ENCODE measurements at places on chromosomes 3 and 15.

- no peak for DNase-seq
These were observed 217.5 kb downstream of the CHL1 start for GRCh38 chr3:414063-414462.

DNA sequence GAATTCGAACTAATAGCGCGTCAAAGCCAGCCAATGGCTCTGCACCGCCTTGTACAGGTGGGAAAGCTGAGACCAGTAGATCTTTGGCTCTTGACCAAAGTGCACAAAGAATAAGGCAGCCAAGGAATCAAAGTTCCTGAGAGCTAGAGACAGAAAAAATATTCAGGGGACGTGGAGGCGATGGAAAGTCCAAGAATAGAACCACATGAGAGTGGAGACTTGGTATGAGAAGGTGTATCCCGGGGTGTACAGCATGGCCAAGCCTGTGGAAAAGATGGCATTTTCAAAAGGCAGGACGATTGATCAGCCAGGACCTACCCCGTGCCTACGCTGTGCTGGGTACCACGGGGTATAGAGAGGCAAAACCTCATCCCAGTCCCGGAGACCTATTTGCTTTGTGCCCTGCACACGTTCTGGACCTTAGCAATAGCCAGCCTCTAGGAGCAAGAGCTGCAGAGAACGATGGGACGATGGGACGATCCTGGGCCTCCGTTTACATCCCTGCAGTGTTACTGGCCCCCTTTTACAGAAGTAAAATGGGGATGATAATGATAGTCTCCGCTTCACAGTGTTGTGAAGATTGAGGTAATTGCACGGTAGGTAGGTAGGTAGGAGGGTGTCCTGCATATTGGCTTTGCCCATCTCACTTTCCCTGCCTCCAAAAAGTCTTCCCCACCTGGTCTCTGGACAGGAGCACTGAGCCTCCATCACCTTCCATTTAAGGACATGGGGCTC lies 583 bp upstream of the RBSN start:
- no peak for DNase-seq

GRCh38 chr3:159857840-159858239 lies 130.8 kb upstream of the IL12A start:
- no peak for DNase-seq

DNA sequence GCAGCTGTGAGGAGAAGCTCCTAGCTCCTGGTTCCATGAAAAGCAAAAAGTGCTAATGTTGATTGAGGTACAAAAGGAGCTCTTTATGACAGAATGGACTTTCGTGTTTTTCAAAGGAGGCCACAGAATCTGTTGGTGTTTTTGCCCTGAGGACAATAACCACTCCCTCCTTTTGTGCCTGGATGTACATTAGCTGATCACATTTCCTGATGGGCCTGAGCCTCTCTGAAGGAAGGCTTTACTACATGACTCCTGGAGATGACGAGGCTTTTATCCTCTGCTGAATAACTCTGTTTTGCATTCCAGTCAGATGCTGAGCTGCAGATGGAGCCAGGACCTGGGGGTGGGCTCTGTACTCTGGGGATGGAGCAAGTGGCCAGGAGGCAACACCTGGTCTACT lies 301.9 kb downstream of the CACNA2D3 start:
- DNase-seq: no peak

DNA sequence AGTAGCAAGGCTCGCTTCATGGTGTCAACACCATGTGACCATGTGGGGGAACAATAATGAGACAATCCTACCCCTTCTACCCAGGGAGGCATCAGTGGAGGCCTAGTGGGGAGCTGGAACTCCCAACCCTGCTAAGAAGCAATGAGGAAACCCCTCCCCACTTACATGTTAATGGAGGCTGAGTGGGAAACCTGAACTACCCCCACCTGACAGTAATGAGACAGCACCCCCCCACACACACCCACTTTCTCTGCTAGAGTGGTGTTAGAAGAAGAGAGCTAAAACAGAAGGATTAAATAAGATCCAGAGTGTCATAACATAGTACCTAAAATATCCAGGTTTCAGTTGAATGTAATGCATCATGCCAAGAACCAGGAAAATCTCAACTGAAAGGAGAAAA lies 78.6 kb downstream of the NEO1 start:
- no peak for DNase-seq

DNA sequence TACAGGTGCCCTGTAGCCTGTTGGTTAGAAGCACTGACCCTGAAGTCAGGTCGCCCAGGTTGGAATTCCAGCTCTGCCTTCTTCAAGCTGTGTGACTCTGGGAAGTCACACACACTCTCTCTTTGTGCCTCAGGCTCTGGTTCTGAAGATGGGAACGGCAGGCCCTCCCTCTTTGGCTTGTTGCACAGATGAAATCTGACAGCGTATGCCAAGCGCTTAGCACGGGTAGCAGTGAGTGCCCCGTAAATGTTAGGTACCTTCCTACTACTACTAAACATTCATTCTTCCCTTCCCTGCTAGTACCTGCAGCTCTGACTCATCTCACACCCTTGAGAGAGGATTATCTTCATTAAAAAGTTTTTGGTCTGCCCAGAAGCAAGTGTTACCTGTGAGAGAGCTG lies 139.0 kb downstream of the PGPEP1L start:
- no peak for DNase-seq

DNA sequence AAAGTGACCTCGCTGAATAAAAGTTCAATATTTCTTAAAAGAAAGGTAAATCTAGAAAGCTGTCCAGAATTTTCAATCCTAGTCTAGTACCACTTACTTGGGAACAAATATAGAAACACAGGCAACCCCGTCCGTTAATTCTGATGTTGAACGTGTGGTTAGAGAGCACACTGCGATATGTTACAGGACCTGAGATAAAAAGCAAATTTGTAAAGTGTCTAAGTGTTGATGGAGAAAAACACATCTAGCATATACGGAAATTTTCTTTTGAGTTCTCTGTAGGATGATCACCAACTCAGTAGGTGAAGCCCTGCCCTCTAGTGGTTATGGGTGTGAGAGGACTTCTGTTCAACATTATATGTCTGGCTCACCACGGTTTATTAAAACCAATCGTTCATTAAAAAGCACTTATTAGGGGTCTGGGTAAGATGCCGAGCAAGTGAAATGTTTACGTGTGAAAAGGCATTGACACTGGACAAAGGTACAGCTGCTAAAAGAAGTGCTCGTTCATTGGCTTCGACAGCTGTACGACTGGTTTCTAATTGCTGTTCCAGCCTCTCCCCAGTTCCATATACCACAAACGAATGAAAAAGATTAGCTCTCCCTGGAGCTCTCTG lies 1.0 kb upstream of the ATP2C1 start:
- peak; percentile 65 for DNase-seq

DNA sequence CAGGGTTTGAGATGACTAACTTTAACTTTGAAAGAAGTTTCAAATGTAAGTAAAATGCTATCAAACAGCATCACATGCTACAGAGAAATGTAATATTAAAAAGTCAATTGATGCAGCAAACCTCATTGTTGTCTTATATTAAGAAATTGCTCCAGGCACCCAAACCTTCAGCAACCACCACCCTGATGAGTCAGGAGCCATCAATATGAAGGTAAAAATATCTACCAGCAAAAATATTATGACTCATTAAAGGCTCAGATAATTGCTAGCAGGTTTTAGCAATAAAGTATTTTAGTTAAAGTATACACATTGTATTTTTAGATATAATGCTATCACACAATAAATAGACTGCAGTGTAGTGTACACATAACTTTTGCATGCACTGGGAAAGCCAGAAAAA lies 746.3 kb downstream of the ZPLD1 start:
- no peak for DNase-seq

- DNase-seq: no peak
These were observed 107.7 kb downstream of the OSBPL10 start for GRCh38 chr3:31873254-31873820.

- no peak for DNase-seq
These were observed 98.9 kb upstream of the SPRED1 start for GRCh38 chr15:38153781-38154180.

DNA sequence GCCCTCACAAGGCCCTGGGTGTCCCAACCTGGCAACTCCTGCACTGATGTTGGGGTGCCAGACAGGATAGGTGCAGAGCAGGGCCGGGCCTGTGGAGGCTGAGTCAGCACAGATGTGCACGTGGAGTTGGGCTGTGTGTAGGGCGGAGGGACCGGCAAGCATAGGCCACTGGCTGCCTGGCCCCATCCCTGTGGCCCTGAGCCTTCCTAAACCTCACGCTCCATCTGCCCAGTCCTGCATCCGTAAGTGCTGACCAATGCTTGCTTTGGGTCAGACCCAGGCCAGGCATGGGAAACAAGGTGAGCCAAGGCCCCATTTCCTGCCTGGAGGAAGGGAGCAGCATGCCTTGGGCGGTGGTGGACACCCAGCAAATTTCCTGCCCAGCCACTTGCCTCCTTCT lies 5.8 kb upstream of the IQSEC1 start:
- no peak for DNase-seq

DNA sequence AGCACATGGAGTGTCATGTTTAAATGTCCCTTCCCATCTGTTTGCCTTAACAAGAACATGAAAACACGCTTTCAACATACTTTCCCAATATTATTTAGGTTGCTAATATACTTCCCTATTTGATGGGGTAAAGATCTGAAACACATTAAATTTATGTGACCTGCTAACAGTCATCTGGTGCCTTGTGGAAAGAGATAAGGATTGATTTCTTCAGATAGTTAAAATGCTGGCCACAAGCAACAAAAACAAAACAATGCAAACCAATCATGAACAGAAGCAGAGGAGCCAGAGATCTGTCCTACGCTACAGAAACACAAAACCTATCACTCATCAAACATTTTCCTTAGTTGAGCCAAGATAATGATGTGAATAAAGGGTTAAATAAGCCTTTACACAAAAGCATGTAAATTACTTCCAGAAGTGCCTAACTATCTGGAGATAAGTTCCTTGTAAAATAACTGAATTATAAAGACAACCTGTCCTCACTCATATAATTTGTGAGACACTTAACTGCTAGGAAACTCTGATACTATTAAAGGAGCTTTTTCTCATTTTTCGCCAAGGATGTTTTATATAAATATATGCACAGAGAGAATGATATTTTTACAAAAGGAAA lies 109.9 kb downstream of the NSUN3 start:
- DNase-seq: no peak

DNA sequence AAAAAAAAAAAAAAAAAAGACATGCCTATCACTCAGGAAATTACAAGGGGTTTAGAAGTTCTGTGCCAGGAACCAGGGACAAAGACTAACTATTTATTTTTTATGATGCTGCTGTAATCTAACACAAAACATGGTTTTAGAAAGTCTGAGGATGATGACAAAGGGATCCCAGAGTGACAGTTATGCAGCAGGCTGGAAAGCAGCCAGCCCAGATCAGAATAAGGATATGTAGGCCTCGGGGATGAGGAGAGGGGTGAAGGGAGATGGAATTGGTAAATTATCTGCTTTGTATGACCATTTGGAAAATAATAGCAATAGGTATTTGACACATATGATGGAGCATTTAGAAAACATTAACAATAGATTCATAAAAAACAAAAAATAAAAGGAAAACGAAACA lies 34.1 kb upstream of the NMD3 start:
- DNase-seq: no peak

DNA sequence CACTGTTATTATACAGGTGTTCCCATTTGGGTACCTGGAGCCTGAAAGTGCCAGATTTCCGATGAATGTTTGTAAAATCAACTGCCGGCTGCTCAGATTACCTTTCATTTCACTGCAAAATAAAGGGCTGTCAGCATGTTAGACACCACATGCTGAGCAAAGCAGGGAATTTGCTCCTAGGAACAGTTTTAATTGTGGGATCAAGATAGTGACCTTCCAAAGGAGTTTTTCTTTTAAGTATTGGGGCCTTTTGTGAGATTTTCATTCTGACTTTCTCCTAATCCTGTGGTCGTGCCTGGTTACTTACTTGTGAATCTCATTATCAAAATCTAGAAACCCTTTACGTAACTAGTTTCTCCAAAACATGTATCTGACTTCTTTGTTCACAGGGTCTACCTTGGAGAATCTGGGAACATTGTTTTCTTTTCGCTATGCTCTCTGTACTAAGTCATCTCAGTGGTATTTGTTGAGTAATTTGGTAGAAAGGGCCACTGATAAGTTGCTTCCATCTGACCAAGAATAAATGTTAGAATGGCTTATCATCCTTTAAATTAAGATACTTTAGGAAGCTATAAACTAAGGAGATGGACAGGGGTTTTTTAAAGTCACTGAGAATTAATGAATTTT lies 40.8 kb upstream of the LRTM1 start:
- DNase-seq: no peak

GRCh38 chr3:61903931-61904657 lies 342.7 kb downstream of the PTPRG start:
- no peak for DNase-seq

- no peak for DNase-seq
These were observed 18.8 kb downstream of the ARHGEF26 start for GRCh38 chr3:154139996-154140436.

GRCh38 chr15:36428102-36428845 lies 151.2 kb upstream of the CDIN1 start:
- no peak for DNase-seq

- DNase-seq: no peak
These were observed 57.5 kb downstream of the HOMER2 start for GRCh38 chr15:82894971-82895520.

GRCh38 chr15:91283155-91283554 lies 183.1 kb downstream of the SV2B start:
- DNase-seq: no peak

DNA sequence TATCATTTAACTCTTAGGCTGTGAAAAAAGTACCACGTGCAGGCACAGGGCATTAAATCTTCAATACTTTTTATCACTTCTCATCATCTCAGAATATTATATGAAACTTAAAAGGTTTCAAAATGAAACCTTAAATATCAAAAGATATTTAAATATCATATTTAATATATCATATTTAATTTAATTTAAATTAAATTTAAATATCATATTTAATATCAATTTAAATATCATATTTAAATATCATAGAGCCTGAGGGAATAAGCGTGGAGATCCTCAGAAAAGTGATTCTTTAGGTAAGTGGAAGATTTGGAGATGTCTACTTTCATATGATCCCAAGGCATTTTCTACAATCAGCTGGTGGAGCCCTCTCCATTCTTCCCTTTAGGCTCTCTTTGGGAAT lies 716.6 kb downstream of the OTOL1 start:
- no peak for DNase-seq

DNA sequence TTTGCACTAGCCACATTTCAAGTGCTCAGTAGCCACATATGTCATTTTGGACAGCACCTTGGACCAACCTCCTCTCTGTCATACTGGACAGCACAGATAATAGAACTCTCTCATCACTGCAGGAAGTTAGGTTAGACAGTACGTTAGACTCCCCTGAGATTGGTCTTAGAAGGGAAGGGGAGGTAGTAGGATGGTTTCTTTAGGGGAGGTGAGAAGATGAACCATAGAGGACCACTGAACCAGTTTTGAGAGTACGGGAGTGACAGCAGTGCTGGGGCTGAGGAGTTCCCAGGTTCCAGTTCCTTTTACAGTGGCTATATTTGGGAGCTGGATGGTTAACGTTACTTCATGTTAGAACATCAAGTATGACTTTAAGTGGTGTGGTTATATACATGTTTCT lies 7.8 kb downstream of the LRCH3 start:
- DNase-seq: no peak

DNA sequence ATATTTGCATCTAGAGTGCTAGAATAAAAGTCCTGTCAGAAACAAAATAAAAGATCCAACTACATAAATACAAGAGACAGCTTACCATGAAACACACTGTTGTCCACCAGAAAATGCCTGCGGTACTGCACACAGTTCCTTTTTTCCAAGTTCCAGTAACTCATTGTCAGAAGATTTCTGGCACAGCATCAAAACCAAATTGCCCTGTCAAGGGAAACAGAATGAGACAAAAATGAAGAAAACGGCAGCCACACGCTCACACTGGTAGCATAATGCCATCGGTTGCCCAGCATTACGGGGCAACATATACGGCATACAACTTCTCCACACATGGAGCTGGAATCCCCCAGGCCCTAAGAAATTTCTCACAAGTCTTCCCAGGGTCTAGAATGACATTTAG lies 40.8 kb downstream of the PLCH1 start:
- no peak for DNase-seq

All from stimulated activated CD4-positive, alpha-beta T cell treated with anti-CD3 and anti-CD28 coated beads, Interleukin-2, amount 100 ng/mL, for 4 hours (primary cell).